ENCODE measurements at places on chromosomes 2 and 18.

GRCh38 chr2:74429487-74430451 lies 8.2 kb downstream of the WDR54 start:
- no peak for DNase-seq

DNA sequence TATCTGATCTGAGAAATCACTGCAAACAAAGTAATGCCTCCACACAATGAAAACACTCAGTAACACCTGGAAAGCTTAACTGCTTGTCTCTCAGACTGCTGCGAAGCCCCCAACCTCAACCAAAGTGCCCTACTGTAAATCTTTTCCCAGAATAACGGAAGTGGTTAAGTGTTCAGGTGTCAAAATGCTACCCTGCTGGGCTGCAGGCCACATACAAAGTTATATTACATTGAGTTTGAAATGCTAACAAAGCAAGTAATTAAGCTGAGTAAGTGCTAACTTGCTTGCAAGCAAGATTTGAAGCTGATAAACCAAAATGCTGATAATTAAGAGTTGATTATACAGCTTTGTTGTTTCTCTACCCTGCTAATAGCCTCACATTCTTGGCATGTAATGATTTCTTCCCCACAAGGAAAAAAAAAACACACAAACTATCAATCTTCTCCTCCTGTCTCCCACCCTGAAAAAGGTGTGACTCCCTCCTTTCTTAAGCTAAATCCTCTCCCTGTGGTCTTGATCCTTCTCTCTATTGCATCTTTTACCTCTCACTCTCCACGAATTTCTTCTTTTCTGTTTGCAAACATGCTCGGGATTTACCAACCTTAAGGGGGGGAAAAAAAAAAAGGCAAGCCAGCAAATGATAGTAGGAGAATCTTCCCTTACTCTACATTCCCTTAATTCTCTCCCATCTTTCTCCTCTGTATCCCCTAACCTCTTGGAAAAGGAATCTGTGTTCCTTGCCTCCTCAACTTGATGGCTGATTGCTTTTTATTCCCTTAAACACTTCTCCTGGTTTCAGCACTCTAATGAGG lies 266.8 kb upstream of the SIX3 start:
- DNase-seq = no peak

GRCh38 chr2:176493226-176493825 lies 224.1 kb downstream of the MTX2 start:
- DNase-seq = no peak

DNA sequence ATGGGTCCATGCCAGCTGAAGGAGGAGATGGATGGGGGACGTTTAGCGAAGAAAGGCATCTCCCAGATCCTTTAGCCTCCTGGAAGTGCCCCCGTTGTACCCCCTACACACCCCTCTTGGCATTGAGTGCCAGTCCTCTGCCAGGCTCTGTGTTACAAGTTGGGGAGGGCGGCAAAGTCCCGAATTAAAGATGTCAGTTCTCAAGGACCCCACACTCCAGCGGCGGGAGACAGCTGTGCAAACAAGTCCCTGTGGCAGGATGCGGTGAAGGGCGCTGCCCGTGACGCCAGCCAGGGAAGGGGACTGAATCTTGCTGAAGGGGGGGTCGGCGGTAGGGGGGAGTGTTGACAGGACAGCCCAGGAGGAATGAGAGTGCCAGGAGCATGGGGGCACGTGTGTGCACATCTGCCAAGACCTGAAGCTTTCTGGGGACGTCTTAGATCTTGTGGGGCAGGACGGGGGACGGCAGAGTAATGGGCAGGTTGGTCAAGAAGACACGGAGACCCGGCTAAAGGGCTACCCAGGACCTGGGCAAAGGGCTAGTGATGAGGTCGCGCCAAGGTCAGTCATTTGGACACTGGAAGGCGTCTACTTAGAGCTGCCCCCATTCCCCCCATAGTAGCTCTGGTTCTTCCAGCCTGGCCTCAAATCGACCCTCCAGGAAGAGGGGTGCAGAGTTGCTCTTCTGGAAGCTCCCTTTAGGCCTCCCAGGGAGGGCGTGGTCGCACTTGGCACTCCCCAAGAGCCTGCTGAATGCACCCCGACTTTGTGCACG lies 2.8 kb upstream of the CTDSP1 start:
- peak; percentile 79 for DNase-seq

DNA sequence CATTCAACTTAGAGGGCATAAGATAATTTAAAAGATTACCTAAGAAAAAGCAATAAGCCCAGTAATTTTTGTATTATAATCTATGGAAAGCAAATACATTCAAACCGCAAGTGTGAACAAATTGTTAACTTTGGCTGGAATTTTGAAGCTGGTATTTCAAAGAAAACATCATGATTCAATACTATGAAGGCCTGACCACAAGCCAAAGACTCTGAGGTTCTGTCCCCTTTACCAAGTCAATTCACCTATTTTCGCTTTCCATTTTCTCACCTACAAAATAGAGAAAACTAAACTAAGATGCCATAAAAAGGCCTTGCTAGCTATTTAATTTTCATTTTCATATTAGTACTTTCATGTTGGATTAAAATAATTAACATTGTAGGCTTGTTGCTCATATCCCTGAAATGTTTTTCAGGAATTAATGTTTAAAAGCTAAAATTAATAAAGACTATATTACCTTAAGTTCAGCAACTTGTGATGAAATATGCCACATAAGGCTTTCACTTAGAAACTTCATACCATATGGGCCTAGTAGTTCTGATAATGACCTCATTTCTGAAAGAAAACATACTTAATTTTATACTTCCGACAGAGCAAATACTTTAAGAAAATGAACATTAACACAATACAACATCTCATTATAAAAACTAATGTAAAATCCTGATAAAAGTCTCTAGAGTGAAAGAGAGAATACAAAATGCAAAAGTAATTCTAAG lies 85.7 kb upstream of the FRZB start:
- no peak for DNase-seq

DNA sequence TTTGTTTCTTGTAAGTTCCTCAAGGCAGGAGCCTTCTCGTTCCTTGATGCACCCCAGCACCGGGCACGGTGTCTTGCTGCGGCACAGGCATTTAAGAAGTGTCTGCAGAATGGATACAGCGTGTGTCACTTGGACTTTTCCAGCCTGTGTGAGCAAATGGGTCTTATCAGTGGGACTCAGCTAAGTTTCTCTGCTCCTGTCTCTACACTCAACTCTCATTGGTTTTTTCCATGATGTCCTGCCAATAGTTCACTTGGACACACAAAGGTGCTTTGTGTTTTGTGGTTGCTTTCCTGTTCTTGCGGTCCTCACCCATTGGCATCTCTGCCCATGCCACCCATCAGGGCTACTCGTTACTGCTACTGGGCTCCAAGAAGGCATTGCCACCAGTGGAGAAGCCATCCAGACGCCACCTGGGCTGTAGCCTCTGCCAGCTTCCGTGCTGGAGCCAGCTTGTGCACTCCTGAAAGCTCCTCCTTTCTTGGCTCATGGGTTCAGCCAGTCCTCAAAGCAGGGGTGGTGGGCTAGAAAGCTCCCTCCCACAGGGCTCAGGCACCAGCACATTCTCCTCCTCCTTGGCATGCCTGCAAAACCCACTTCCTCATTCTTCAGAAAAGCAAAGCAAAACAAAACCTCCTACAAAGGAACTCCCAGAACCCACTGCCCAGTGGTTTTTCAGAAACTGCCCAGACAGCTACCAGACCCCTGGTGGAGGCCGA lies 41.4 kb downstream of the IL1R2 start:
- no peak for DNase-seq
